H9 (cell line): ENCODE measurements at places on chromosomes 5 and 9.

- no peak for DNase-seq
Observed at GRCh38 chr9:94554078-94554438, 825 bp upstream of the PCAT7 start.

GRCh38 chr5:1338506-1339070, 6.3 kb downstream of the CLPTM1L start:
- no peak for DNase-seq

DNA sequence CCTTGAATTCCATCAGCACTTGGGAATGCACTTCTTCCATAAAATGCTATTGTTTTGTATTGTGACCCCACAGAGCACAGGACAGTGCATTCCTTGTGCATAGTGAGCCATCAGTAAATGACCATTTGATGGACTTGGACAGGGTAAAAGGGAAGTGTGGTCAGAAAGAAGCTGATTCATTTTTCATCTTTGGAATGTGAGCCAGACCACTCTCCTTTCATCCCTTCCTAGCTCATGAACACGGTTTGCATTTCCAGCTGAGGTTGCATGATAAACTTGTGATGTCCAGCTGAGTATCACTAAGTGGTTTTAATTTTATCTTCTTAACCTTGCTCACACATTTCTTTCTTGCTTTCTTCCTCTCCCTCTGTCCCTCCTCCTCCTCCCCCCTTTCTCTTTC, 101.3 kb downstream of the NUDT12 start:
- no peak for DNase-seq

DNA sequence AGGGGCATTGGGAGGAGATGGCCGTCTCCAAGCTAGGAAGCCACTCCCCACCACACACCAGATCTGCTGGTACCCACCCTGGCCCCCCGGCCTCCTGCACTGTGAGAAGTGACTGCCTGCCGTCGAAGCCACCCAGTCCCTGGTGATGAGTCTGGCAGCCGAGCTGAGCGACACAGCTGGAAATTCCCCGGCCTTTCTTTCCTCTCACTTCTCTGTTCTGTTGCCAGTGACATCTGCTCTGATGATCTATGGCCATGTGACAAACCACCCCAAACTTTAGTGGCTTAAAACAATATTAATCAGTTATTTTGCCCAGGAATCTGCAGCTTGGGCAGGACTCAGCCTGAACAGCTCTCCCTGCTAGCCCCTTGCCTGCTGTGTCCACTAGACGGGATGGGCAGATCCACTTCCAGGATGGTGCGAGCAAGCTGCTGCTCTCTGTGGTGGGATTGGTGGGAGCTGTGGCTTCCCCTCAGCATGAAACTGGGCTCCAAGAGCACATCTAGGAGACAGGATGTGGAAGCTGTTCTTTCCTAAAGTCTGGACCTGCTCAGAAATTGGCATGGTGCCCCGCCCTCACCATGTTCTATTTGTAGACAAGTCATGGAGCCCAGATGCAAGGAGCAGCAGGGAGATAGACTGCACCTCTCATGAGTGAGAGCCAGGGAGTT, 211.2 kb downstream of the GADD45G start:
- DNase-seq: no peak

- no peak for DNase-seq
Observed at GRCh38 chr5:64273276-64273675, 107.6 kb downstream of the RNF180 start.

DNA sequence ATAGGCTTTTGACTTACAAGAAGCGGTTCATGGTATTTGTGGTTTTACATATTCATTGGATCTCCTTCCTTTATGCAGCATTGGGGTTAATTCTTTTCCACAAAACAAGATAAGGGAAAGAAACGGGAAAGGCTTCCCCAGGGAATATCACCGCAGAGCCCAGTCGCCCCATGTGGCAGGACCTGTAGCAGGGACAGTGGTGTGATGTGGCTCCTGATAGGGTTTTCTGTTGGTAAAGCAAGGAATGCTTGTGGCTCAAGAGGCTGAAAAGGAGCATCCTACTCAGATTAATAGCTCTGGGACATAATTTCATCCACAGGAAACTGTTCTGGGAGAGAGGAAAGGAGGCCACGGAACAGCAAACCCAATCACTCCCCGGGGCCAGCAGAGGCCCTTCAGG, 699.9 kb downstream of the MTRR start:
- DNase-seq: no peak

GRCh38 chr5:10981932-10982331, 220.9 kb upstream of the DAP start:
- no peak for DNase-seq

DNA sequence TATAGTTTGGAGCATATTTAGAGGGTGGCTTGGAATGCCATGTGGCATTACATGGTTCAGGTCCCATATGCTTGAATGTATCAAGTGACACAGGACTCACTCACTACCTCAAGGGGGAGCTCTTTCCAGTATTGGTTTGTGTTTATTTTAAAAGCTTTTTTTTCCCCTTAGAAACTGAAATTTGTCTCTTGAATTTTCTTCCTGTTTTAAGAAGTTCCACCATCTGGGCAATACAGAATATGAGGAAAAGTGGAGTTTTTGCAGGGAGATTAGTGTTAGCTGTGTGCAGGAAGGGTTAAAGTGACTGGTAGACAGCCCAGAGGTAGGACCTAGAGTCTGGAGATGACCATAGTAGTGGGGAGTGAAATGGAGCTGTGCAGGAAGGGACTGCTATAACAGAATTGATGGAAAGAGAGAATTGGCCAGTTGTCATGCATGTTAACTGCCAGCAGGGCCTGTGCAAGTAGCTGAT, 36.6 kb downstream of the CTNNA1 start:
- DNase-seq: no peak

DNA sequence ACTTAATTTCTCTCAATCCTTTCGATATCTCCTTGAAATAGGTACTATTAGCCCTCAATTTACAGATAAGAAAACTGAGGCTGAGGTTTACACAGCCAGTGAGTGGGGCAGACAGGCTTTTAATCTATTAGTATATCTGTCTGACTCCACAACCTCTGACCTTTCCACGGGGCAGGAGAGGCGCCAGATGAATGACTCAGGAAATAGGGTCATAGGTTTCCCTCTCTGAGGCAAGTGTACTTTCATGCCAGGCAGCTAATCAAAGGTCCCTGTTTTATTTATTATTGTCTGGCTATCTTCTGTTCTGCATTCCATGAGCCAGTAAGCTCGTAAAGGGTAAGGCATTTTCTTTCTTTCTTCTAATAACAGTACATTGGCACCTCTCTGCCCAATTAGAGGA, 79.6 kb upstream of the KLF4 start:
- DNase-seq: no peak

- no peak for DNase-seq
Observed at GRCh38 chr5:14745188-14745563, 80.7 kb downstream of the OTULIN start.

GRCh38 chr9:1457460-1457859, 407.3 kb downstream of the DMRT2 start:
- DNase-seq: no peak

GRCh38 chr9:97740848-97741821, 44.0 kb upstream of the XPA start:
- DNase-seq: peak; percentile 92

DNA sequence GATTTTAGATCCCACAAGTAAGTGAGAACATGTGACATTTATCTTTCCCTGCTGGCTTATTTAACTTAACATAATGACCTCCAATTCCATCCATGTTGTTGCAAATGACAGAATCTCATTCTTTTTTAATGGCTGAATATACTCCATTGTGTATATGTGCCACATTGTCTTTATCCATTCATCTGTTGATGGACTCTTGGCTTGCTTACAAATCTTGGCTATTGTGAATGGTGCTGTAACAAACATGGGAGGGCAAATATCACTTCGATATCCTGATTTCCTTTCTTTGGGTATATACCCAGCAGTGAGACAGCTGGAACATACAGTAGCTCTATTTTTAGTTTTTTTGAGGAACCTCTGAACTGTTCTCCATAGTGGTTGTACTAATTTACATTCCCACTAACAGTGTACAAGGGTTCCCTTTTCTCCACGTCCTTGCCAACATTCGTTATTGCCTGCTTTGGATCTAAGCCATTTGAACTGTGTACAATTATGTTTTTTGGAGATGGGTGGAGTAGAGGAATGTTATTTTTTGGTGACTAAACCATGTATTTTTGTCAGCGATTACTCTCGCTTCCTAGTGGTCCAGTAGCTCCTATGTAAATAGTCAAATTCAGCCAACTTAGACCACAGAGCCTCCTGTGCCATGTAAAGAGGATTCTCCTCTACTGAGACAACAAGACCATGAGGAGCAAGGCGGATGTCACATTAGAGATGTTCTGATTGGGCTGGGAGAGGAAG, 60.6 kb downstream of the TNFSF15 start:
- DNase-seq: no peak

GRCh38 chr9:109600142-109600541, 102.0 kb upstream of the PTPN3 start:
- DNase-seq: no peak

- peak; percentile 55 for DNase-seq
Observed at GRCh38 chr5:132655821-132656773, 1.9 kb upstream of the IL13 start.

- no peak for DNase-seq
Observed at GRCh38 chr9:137354845-137355760, 53.0 kb upstream of the NRARP start.

- DNase-seq: no peak
Observed at GRCh38 chr5:9090381-9091026, 455.4 kb downstream of the SEMA5A start.

DNA sequence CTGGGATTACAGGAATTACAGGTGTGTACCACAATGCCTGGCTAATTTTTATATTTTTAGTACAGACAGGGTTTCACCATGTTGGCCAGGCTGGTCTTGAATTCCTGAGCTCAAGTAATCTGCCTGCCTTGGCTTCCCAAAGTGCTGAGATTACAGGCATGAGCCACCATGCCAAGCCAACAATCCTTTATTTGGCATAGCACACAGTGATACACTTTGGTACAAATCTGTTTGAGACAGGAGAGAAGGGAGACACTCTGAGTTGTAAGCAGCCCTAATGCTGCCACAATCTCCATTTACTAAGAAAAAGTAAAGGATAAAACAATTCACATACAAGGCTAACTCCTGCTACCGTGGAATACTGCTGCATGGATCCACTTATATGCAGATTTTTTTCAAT, 177.8 kb downstream of the RAPGEF6 start:
- DNase-seq: no peak

GRCh38 chr5:61578858-61579503, 246.9 kb downstream of the ZSWIM6 start:
- DNase-seq: no peak

- DNase-seq: peak; percentile 94
Observed at GRCh38 chr9:130692321-130692720, 1.3 kb upstream of the EXOSC2 start.

DNA sequence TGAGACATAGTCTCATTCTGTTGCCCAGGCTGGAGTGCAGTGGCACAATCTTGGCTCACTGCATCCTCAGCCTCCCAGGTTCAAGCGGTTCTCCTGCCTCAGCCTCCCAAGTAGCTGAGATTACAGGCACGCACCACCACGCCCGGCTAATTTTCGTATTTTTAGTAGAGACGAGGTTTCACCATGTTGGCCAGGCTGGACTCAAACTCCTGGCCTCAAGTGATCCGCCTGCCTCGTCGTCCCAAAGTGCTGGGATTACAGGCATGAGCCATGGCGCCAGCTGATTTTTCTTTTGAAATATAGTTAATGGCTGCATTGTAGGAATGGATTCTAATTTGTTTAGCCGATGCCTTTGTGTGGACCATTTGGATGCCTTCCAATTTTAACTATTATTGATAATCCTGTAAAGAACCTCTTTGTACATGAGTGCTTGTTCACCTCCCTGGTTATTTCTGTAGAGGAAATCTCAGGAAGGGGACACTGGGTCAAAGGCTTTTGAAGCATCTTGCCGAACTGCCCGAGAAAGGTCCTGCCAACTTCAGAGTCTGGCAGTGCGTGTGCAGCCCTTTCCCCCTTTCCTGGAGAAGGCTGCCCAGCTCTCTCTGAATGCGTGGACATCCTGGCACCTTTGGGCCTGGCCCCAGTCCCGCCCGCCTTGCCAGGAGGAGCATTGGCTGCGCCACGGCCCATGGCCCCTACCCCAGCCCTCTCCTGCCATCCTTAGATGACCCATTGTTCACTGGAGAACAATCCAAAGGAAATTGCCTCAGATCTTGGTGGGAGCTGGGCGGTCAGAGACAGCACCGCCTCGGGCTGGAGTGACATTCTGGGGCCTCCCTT, 8.9 kb upstream of the NUP214 start:
- DNase-seq: no peak

DNA sequence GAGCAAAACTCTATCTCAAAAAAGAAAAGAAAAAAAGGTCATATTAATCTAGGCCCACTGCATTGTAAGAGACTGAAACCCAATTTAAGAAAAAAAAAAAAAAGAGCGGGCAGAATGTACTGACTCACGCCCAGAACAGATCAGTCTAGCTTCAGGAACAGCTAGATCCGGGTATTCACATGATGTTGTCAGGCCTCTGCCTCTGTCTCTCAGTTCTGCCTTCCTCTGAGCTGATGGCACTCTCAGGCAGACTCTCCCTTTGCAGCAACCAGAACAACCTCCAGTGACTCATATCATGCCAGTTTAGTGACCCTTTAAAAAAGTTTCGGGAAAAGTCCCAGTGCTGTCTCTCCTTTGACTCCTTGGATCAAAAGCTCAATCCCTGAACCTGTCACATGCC, 53.0 kb downstream of the NEURL1B start:
- DNase-seq: no peak

DNA sequence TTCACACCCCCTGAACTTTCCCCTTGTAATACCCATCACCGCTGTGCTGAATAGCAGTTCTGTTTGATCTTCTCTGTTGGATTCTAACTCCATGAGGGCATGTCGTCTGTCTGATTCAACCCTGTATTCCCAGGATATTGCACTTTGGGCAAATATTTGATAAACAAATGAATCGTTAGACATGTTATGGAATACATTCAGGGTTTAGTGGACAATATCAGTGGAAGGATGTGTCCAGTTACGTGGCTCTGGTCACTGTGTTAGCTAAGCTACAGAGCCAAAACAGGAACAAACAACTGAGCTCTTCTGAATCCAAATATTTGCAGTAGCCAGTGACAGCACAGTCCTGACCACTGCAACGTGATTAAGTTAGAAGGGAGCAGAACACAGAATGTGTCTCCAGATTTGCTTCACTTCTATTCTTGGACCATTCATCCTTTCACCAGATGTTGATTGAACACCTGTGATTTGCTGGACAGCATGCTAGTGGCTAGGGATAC, 13.2 kb downstream of the ANGPTL2 start:
- DNase-seq: no peak

DNA sequence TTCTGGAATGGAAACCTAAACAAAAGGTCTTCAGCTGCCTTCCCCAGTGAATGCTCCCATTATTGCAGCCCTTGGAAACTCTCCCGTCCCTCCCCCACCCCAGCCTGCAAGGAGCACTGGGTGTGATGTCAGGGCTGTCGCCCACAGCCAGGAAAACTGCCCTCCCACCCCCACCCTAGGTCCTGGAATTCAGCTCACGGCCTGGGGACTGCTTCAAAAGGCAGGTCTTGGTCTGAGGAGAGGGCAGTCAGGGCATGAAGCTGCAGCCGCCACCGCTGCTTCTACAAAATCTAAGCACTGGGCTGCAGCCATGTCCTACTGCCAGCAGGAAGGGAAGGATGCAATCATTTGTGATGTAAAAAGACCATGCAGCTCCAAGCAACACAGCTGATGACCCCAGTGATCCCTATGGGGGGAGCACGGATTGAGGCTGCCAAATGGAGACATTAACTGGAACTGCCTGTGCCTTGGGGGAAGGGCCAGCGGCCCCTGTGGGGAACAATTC, 11.4 kb downstream of the GRHPR start:
- peak; percentile 73 for DNase-seq

GRCh38 chr9:125750627-125751011, 3.4 kb downstream of the PBX3 start:
- DNase-seq: no peak

GRCh38 chr5:95880081-95880926, 57.8 kb upstream of the GLRX start:
- no peak for DNase-seq
